RPMI8226 (cell line): ENCODE measurements at places on chromosomes 5 and 9.

DNA sequence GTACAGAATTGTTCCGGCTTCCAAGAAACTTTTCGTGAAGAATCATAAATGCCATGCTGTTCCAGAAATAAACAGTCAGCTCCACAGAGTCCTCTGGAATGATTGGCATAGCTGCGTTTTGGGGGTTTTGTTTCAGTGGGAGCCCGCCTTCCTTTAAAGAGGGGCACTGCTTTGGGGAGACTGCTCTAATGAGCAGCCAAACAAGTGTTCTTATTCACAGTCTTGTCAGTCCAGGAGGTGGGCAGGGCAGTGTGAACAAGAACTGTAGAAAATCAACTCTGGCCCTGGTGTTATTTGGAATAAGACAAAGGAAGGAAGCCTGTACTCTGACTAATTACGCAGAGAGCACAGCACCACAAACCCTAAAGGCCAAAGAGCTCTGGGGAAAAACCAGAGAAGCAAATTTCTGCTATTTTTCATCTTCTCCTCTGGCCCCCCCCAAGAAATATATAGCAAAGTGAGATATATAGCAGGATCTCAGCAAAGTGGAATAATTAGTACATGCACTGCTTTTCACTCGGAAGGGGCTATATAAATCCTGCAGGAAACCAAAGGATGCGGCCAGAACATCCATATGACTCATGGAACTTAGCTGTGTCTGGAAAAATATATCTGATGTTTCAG lies 92.9 kb downstream of the GLDC start:
- DNase-seq = no peak

DNA sequence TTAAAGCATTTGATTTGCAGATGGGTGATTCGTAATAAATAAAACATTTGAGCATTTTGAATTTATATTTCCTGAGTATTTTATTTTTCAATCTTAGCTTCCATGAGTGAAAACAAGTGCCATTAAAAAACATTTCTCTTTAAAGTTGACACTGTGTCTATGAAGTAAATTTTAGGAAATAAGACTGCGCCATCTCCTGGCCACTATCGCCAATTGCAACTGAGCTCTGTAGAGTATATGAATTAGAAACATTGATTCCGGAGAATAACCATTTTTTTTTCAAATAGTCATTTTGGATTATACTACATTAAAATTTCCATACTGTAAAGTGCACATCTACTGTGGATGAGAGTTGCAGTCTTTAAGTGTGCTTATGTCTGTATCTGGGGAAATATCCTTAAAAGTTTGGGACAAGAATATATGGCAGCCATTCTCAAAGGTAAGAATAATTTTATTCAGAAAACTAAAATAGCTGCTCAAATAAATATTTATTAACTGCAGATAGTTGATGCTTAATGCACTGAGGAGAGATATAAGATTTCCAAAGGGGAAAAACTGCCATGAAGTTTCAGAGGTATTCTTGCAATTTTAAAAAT lies 5.9 kb downstream of the DMRTA1 start:
- peak; percentile 31 for DNase-seq

GRCh38 chr9:6049798-6050197 lies 34.4 kb upstream of the RANBP6 start:
- peak; percentile 76 for DNase-seq

DNA sequence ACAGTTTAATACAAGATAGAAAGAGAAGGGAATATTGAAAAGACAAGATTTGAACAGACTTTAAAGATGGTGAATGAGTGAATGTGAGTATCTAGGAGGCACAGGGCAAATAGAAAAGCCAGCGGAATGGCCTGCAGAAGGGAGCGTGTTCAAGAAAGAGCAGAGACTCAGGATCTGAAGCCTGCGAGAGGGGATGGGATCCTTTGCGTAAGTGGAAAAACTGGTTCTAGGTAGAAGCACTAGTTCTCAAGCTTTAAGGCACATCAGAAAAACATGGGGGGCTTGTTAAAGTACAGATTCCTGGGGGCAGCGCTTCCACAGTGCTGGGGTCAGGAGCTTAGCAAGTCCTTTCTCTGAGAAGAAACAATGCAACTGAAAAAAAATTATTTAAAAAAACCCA lies 94.8 kb upstream of the NFIL3 start:
- DNase-seq = no peak

- DNase-seq = peak; percentile 30
These were observed 7.1 kb downstream of the LRRC26 start for GRCh38 chr9:137162505-137163364.

GRCh38 chr9:99725852-99726251 lies 95.8 kb upstream of the NR4A3 start:
- no peak for DNase-seq

DNA sequence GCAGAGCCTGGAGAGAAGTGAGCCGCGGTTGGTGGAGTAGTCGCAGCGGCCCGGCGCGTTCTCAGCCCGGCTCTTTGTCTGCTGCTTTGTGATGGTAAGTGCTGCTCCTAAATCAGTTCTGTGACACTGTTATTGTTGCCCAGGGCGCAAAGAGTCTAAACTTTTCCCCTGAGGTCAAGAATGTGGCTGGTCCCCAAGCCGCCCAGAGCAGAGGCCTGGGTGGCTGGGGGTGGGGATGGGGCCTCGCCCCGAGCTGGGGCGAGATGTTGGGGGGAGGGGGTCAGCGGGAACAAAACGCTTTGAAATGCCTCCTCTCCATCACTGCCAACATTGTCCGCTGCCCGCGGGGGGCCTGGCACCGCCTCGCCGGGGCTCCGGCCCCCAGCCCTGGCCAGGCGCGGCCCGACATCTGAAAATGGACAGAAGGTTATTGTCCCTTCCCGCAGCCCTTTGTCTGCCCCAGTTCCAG lies 11.7 kb upstream of the CERCAM start:
- DNase-seq = no peak
